ENCODE measurements at places on chromosomes 5 and 9.
A peak's percentile ranks its signal among the peaks of the same experiment; 100 is the strongest.

DNA sequence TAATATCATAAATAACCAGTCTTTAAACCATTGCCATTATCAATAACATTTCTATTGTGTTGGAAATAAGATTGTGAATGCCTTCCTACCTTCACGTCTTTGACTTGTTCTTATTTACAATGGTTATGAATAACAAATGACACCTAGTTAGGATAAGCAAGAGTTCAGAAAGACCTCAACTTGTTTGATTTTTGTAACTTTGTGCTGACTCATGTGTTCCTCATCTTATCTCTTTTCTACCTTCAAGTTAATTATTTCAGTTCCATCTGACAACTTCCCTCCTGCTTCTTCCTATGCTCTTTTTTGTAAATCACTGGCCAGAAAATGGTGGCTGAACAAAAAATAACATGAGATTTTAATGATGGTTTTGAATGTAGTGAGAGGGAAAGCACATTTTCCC is 538.5 kb upstream of the TUSC1 start:
- DNase-seq = no peak

GRCh38 chr5:126419102-126419501 is 4.1 kb upstream of the GRAMD2B start:
- DNase-seq = no peak

DNA sequence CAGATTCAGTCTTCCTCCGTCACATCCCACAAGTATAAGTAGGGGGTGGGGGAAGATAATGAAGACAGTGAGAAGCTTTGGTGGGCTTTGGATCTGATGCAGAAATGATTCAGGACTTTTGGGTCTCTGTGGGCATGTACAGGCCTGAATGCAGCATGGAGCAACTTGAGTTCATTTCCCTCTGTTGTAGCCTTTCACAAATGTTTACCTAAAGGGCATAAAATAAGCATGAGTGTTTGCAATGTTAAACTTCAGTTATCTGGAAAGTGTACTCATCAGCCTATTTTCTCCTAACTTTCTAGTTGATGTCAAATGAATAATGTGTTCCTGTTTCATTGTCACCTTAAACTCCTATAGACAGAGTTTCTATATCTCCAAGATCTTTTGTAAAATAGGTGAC is 39.3 kb downstream of the GARNL3 start:
- DNase-seq = no peak

DNA sequence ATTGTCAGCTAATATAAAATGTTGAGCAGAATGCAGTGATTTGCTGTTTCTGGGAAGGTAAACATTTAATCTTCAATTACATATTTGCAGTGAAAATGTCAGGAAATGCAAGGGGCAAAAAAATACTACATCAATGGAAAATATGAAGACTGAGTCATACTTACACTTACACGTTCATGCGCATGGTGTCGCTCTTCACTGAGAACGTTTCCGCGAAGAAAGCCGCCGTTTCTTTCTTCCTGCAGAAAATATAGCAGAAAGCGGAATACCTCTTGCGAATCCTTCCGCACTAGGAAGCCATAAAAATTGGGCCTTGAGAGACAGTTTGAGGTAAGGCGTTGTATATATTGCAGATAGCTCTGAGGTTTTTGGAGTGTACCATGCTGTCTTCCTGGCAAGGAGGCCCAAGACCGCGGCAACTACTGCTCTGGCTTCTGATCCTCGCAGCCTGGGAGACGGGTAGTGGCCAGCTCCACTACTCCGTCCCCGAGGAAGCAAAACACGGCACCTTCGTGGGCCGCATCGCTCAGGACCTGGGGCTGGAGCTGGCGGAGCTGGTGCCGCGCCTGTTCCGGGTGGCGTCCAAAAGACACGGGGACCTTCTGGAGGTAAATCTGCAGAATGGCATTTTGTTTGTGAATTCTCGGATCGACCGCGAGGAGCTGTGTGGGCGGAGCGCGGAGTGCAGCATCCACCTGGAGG is at the start of gene PCDHA13:
PCDHA13 (plus strand) TSS at position 236 of the 702 bp plus-strand sequence; CDS start at position 381, 145 bp downstream.
- peak; percentile 42 for DNase-seq

- no peak for DNase-seq
These were observed 72.8 kb upstream of the PARP8 start for GRCh38 chr5:50593681-50594080.

DNA sequence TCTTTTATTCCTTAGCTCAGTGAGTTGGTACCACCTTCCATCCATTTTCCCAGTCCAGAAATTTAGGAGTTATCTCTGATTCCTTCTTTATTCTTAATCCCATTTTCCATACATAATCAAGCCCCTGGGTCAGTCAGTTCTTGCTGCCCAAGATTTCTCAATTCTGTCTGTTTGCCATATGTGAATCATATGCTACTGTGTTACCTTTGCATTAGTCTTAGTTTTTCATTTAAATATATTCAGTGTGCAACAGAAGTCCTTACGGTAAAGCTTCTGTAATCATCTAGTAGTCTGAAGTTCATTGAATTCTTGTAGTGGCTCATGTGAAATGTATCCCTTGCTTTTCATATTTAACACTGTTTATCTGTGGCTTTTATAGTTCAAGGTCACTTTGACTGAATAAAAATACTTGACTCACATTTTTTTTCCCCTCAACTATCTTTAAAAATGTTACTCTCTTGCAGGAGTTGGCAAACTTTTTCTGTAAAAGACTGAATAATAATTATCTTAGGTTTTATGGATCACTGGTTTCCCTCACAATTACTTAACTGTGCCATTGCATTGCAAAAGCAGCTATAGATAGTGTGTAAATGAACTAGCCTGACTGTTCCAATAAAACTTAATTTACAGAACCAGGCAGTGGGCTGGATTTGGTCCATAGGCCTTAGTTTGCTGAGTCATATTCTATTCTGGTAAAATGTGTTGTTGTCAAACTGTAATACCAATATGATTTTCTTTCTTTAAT is 6.9 kb downstream of the KIAA1958 start:
- no peak for DNase-seq

- no peak for DNase-seq
These were observed 77.8 kb upstream of the RAPGEF1 start for GRCh38 chr9:131817627-131818026.

DNA sequence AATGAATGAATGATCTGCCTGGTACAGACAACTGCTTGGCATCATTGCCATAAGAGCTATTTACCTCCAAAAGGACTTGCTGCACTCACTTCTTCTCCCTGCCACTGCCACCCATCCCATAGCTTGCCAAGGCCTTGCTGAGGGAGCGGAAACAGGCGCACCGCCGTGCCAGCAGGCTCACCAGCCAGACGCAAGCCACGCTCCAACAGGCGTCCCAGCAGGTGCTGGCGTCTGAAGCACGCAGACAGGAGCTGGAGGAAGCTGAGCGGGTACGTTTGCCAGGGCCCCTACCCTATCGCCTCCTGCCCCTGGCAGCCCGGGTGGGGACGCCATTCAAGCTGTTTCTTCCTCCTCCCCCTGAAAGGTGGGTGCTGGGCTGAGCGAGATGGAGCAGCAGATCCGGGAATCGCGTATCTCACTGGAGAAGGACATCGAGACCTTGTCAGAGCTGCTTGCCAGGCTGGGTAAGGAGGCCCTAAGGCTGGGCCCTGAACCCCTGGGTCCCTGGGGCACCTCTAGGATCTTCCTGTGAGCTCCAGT is 8.9 kb upstream of the AIF1L start:
- no peak for DNase-seq
